Neural progenitor cell (in vitro differentiated cells): ENCODE measurements at places on chromosomes 11 and 22. TPM values are rescaled to one million over a fixed set of nuclear protein-coding genes. Genes with fewer than 3 reads are reported as not detected.

LMNTD2 gene
- total RNA-seq = 1.1 and 2.5 TPM in 2 replicates

C11orf97 gene
- total RNA-seq = not detected in 2 replicates

CAPN1 gene
- total RNA-seq = 24.3 and 57.3 TPM in 2 replicates

OR51B5 gene
- total RNA-seq = 0.22 TPM in 1 of 2 replicates, not detected in the other

SMC1B gene
- total RNA-seq = 0.06 and 0.09 TPM in 2 replicates

MS4A8 gene
- not detected in 2 replicates for total RNA-seq

DNA sequence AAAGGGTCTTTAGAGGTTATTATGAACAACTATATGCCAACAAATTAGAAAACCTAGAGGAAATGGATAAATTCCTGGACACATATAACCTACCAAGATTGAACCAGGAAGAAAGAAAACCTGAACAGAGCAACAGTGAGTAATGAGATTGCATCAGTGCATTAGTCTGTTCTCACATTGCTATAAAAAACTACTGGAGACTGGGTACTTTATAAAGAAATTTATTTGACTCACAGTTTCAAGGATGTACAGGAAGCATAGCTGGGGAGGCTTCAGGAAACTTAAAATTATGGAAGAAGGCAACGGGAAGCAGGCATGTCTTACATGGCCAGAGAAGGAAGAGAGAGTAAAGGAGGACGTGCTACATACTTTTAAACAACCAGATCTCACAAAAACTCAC is 70.8 kb upstream of the GNAZ start:
- no peak for DNase-seq

DNA sequence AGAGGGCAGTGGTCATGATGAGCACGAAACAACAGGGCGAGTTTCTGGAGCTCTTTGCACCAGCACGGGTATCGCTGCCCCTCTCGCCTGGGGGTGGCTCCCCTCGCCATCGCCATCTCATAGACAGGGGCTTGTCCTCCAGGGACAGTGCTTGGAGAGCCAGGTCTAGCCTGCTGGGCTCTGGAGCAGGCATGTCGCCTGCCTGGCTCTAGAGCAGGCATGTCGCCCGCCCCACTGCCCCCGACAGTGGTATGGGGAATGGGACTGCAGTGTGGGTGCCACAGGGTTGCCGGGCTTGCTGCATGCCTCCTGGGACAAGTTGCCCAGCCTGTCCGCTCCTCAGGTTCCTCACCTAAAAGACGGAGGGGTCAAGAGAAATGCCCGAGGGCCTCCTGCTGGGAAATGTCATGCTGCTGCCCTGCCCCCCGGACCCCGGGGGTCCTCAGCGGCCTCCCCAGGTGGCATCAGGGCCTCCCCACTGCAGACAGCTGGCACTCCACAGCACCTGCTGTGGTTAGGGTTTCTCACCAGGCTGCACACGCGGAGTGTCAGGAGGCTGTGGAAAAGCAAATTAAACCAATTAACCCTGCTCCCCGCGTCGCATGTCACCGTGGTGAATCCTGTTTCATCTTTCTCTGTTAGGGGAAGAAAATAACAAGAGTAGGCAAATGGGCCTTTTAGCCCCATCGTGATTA is 403.0 kb downstream of the TBC1D22A start:
- no peak for DNase-seq

DNA sequence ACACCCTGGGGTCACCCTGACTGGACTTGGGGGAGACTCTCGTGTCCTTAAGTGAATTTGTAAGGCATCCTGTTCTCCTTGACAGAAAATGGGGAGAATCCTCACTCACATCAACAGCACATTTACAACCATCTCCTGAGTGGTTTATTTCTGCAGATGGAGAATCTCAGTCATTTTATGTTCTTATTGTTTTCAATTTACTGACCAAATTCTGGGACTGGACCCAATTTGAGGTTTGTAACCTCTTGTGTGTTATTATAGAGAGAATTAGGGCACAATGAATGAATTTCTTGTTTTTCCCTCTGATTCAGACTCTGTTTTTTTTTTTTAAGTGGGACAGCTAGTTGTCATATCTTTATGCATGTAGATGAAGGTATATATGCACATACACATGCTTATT is 104.9 kb downstream of the ADAMTS15 start:
- DNase-seq = no peak

DNA sequence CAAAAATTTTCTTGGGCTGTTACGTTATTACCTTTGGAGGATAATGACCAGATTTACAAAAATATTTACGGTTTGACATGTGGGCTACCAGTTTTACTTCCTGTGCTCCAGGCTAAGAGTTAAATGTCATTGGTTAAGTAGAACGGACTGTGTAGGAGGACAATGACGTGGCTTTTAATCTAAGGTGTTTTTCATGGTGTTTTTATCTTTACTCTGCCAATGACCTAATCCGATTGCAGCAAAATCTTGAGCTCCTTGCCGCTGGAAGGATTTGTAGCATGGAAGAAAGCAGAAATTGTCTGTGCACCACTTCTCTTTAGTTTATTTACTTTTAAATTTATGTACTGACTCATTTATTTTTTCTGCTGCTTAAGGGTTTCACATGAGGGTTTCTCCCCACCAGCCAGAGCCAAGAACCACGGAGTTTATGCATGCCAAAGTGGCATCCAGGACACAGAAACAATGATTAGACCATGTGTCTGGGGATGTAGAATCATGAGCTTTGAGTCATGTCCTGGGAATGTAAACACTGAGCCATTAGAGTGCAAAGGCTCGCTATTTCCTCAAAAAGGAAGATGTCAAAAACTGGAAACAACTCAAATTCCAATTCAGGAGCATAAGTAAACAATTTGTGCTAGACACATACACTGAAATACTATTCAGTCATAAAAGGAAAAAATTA is 1.9 kb upstream of the CARD16 start:
- no peak for DNase-seq

DNA sequence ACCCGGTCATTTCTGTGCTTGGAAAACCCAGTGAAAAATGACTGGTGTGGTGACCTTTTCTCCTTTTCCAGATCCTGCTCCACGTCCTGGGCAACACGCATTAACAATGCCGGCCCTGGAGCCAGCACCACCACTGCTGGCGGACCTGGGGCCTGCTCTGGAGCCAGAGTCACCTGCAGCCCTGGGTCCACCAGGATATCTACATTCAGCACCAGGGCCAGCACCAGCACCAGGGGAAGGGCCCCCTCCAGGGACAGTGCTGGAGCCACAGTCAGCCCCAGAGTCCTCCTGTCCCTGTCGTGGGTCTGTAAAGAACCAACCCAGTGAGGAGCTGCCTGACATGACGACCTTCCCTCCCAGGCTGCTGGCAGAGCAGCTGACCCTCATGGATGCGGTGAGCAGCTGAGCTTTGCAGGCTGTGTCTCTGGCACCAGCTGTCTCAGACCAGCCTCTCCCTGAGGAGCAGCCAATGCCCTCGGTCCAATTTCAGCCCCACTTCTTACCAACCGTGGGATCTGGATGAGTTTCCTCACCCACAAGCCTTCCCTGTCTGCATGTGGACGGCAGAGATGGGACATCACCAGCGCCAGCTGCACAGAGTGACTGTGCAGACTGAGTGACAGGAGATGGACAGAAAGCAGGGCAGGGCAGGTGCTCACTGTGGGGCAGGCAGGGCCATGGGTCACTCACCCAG is 1.9 kb downstream of the RGL4 start:
- peak; percentile 23 for DNase-seq

DNA sequence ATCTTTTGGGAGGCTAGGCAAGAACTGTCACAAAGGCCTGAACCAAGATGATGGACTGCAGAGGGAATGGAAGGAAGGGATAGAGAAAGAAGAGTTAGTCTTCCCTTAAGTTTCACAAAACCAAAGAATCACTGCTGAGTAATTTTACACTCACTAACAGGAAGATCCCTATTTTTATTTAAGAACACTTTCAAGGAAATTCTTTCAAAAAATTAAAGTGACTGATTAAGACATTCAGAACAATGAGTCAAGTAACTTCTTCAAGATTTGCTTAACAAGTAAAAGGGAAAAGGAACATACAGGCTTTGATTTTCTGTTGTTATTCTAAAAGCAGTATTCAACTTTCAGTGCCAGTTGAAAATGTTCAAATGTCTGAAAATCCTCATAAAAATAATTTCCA is 3.1 kb downstream of the PITPNB start:
- no peak for DNase-seq

DNA sequence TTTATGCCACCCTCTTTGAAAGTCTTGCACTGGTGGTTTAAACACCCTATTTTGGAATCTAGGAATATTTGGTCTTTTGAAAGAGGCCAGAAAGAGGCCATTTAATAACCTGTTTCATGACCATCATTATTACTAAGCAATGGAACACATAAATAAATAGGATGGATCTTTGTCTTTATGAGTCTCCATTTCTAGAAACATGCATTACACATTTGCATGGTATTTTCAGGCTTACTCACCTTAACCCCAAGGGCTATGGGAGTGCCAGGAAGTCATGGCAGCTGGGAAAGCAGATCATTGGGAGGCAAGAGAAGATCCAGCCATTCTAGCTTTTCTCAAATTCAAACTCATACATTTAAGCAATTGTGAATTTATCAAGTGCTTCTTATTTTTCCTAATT is 185.8 kb upstream of the POU2AF2 start:
- no peak for DNase-seq
